Forelimb muscle (tissue), 1 donor: ENCODE measurements at places on chromosomes 11 and 22. TPM values are rescaled to one million over a fixed set of nuclear protein-coding genes. Genes with fewer than 3 reads are reported as not detected.

- DNase-seq = no peak
These were observed 4.4 kb upstream of the DAGLA start for GRCh38 chr11:61675826-61676225.

CDPF1 gene
- polyA plus RNA-seq = 10.3 TPM

DNA sequence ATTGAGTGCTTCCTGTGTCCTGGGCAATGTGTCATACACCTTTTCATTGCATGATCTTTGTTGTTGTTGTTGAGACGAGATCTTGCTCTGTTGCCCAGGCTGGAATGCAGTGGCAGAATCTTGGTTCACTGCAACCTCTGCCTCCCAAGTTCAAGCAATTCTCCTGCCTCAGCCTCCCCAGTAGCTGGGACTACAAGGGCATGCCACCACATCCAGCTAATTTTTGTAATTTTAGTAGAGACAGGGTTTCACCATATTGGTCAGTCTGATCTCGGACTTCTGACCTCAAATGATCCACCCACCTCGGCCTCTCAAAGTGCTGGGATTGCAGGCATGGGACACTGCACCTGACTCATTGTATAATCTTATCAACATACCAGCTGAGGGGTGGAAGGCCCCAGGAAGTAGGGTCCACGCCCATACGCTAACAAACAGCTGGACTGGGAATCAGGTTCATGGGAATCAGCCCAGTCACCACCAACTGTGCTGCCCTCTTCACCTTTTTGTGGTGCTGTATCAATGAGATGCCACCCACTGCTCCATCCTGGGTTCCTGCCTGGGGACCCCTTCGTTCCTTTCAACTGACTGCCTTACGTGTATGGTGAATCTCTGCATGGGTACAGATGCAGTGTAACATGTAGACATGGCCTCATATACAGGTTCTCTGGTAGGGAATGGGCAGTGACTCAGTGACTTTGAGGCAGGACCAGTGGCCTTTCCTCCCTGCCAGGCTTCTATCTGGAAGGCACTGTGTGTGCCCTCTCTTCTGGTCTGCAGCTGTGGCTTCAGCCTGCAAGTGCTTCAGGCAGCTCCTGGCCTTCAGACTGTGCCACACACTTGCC, 32.5 kb upstream of the YWHAH start:
- DNase-seq = no peak

GRCh38 chr11:87369888-87370287, 332.2 kb downstream of the TMEM135 start:
- DNase-seq = no peak

SAA2 gene
- not detected for polyA plus RNA-seq

NRGN gene
- polyA plus RNA-seq = 4.7 TPM

- DNase-seq = no peak
These were observed 126.9 kb upstream of the NCAM1 start for GRCh38 chr11:112834277-112834755.

GRCh38 chr11:68551223-68551622, 90.7 kb downstream of the PPP6R3 start:
- no peak for DNase-seq

ANKRD42 gene
- 5.7 TPM for polyA plus RNA-seq

P4HA3 gene
- polyA plus RNA-seq = 0.94 TPM

MAJIN gene
- not detected for polyA plus RNA-seq

TAF10 gene
- polyA plus RNA-seq = 120 TPM

DNA sequence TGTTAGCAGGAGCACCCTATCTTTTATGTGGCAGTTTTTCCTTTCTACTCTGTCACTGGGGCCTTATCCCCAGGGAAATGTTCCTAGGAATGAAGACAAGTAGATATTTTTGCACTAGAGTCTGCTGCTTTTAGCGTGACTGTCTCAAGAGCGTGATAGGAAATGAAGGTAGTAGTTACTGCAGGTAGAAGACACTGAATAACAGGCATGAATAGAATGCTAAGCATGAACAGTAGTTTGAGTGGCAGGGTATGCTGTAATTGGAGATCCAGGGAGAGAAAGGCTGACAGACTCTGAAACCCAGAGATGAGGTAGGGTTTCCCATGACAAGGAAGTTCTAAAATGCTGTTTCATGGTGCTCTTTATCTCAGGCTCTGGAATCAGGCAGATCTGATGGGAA, 475.1 kb downstream of the NELL1 start:
- DNase-seq = no peak
